ENCODE measurements at places on chromosomes 5 and 9.

GRCh38 chr9:126471084-126471624, 142.6 kb upstream of the LMX1B start:
- DNase-seq: no peak

DNA sequence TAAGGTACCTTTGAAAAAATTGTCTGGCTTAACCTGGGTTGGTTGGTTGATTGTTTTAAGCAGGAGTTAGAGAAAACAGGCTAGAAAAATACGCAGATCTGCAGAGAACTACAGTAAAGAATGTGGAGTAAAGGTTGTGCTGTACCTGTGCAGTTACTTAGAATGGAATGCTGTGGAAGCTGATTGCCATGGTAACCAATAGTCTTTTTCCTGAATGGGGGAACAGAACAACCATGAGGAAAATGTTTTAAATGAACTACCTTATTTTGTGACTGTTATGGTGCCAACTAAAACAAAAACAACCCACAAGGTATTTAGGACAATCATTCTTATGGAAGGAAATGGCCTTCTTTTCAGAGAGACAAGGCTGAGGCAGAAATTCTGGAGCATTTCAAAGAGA, 4.8 kb upstream of the HOMER1 start:
- no peak for DNase-seq

- no peak for DNase-seq
Observed at GRCh38 chr5:63563008-63563917, 399.0 kb downstream of the HTR1A start.

DNA sequence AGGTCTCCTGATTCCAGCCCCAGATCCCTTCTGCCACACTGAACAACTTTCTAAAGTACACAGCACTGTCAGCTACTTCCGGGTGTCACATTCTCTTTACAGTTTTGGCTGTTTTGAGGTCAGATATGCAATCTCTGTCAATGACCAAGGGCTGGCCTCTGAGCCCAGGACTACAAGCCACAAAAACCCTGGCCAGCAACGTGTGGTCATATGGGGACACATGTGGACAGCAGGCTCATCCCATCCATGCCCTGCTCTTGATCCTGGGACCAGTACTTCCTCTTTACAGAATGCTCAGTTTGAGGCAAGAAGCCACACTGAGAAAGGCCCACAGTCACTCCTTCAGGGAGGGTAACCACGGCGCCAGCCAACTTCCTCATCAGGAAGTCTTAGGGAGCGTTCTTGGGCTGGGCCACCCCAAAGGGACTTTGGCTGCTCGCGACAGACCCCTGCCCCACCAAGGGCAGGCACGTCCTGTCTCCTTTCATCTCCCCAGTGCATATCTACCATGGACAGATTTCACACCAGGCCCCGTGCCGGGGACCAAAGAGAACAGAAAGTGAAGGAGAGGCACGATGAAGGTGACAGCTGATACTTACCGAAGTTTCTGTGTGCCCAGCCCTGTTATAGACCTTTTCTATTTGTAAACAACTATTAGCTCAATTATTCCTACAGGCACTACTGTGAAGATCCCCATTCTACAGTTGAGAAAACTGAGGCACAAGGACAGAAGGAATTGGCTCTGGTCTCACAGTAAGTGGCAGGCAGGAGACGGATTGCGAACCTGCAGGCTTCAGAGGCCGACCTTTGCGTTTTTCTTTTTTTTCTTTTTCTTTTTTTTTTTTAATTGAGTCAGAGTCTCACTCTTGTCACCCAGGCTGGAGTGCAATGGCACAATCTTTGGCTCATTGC, 37.3 kb downstream of the STK10 start:
- no peak for DNase-seq

DNA sequence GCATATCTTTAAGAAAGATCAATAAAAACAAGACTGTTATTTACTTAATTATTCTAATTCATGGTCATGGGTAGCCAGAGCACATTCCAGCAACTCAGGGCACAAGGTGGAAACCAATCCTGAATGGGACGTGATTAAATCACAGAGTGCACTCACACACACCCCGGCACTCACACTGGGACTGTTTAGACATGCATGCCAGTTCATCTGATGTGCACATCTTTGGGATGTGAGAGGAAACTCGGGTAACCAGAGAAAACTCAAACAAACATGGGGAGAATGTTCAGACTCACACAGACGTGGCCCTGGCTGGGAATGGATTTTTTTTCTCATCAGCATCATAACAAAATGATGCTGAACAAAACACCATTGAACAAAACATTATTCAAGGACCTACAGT, 29.4 kb downstream of the SMAD5 start:
- no peak for DNase-seq

GRCh38 chr5:151106043-151106442, 25.2 kb upstream of the TNIP1 start:
- no peak for DNase-seq

DNA sequence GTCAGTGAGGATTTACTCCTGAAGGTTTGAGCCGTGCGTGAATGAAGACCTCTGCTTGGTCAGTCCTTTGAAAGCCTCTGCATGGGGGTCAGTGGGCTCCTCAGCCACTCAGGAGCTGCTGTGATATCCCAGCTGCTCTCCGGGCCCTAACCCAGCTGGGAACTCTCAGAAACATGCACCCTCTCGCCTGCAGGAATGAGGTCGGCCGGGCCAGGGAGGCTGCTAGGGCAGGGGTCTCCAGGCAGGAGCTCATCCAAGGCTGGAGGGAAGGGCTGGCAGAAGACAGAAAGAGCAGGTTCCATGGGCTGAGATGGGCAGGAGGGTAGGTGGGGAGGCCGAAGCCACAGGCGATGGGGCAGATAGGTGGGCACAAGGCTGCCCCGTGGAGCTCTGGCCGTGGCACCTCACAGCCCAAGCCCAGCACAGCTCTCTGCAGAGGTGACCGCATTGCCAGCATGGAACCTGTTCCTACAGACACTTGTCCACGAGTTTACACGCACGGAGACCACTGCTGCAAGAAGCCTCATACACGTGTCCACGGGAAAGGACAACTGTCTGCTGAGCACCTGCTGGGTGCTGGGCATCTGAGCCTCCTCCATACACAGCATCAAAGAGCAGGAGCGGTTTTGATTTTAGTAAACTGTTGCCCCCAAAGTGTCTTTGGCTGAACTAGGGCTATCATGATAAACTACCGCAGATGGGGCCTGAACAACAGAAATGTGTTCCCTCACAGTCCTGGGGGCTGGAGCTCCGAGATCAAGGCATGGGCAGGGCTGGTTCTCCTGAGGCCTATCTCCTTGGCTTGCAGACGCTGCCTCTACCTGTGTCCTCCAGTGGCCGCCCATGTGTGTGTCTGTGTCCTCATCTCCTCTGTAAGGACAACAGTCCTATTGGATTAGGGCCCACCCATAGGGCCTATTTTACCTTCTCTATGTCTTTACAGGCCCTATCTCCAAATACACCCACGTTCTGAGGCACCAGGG, 85.2 kb upstream of the ADAMTS2 start:
- no peak for DNase-seq

GRCh38 chr5:40955313-40955712, 46.0 kb downstream of the C7 start:
- DNase-seq: no peak

DNA sequence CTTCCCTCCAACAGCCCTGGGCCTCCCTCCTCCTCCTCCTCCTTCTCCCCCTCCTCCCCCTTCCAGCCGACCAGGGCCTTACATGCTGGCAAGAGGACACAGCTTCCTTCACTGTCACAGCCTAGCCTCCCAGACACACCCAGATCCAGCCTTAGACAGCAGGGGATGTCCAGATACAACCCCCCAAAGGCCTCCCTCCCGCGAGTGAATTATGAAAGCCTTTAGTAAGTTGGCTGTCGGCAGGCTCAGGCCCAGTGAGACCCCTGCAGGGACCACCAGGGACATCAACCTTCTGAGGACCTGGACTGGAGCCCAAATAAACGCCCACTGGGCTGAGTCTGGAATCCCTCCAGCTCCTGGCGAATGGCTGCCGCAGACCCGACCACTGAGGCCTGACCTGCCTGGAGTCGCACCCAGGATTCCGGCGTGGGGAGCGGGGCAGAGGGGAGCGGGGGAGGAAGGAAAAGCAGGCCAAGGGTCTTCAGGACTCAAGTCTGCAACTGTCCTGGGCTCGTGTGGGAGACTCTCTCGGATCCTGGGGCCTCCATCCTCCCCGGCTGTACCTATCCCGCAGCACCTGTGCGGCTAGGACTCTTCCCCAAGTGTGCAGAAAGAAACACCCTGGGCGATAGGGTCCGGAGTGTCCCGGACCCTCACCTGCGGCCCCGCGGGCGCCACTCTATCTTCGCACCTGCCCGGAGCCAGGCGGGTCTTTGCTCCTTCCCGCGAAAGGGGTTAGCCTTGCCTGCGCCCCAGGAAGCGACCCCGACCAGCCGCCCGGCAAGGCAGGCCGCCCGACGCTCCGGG, 705 bp downstream of the SEPTIN8 start:
- DNase-seq: no peak

GRCh38 chr5:157085930-157086329, 22.9 kb downstream of the HAVCR2 start:
- no peak for DNase-seq

DNA sequence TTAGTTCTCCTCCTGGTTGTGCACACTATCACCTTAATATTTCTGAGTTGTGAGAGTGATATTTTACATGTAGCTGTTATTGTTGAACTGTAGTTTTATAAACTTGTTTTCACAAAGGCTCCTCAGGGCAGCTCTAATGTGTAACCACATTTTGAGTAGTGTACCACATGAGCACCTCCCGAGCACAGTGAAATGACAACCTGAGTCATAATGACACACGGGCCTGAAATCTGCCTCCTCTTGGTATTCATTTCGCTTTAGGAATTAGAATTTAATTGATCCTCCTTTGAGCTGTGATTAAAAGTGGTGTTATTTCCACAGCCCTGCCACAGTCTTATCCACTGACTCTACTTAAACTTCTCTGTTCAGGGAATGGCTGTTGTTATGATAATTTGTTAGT, 7.9 kb downstream of the MTRR start:
- DNase-seq: no peak

DNA sequence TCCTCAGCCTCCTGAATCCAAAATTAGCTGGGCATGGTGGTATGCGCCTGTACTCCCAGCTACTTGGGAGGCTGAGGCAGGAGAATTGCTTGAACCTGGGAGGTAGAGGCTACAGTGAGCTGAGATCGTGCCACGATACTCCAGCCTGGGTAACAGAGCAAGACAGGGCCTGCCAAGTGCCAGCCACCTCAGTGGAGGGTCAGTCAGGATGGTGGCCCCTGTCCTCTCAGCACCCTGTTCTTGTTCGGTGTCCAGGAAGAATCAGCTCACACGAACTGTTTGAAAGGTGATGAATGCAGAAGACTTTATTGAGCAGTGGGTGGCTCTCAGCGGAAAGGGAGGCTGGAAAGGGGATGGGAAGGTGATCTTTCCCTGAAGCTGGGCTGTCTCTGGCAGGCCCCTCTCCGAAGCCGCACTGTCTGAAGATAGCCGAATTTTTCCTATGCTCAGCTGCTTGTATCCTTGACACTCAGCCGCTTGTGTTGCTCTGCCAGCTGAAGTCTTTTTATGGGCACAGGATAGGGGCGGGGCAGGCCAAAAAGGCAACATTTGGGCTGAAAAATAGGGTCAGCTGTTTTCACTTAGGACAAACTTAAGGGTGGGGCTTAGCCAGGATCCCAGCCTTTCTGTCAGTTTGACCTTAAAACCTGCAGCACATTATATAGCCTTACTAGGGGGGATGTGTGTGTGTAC, 50.9 kb downstream of the UBE2R2 start:
- DNase-seq: peak; percentile 85

GRCh38 chr9:111094958-111095357, 56.7 kb upstream of the LPAR1 start:
- no peak for DNase-seq

DNA sequence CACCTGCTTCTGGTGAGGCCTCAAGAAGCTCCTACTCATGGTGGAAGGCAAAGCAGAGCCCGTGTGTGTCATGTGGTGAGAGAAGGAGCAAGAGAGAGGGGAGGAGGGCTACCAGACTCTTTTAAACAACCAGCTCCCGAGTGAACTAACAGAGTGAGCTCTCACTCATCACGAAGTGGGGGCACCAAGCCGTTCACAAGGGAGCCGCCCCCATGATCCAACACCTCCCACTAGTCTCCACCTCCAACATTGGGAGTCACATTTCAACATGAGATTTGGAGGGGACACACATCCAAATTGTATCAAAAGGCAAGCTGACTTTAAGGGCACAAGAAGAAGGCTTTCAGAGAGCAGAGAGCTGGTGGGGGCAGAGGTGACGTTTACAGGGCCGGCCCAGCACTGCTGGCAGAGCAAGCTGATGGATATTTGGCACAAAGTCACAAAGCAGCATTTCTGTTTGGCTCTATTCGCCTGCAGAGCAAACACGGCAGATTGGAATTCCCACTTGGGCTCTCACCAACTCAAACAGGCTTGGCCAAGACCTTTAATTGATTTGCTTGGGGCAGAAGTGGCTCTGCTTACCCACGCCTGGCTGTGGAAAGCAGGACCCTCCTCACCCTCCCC, 20.0 kb downstream of the PITX1 start:
- DNase-seq: peak; percentile 21

DNA sequence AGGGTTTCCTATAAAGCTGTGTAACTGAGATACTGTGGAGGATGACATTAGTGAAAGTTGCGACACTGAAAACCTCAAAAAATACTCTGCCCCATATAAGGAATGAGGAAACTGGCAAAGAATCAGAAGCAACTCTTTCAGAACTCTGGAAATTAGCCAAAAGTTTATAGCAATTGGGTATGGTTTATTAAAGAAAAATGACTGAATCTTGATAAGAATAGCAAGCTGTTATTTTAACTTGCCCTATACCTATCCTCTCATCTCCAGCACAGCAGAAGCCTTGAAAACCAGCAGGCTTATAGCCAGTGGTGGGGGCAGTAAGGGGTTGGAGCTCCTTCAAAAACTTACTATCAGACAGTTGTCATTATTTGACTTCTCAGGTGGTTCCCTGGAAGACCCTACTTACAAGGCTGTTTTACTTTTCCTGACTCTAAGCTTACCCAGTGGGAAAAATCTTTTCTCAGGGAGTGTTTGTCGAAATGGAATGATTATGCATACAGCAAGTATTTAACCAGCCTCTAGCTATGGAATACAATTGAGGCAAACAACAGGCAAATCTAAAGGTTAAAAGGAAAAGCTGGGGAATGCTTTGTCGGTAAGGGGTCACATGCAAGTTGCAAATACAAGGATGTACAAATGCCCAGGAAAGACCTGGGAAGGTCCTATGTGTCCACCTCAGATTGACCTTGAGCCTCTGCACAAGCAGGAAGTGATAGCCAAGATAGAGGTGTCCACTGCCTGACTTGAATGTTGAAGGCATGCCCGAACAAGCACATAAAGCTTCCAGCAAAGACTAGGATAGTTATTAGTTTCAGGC, 21.0 kb upstream of the FAM151B start:
- DNase-seq: no peak

- DNase-seq: no peak
Observed at GRCh38 chr5:38607930-38608564, 51.6 kb upstream of the LIFR start.

- DNase-seq: no peak
Observed at GRCh38 chr9:99845063-99845462, 23.4 kb downstream of the NR4A3 start.

GRCh38 chr9:111957856-111958631, 61.4 kb downstream of the UGCG start:
- peak; percentile 81 for DNase-seq

GRCh38 chr9:133545494-133546286, 11.2 kb downstream of the ADAMTSL2 start:
- DNase-seq: no peak
